ENCODE measurements at places on chromosomes 4 and X. TPM values are rescaled to one million over a fixed set of nuclear protein-coding genes. Genes with fewer than 3 reads are reported as not detected.
A peak's percentile ranks its signal among the peaks of the same experiment; 100 is the strongest.

DNA sequence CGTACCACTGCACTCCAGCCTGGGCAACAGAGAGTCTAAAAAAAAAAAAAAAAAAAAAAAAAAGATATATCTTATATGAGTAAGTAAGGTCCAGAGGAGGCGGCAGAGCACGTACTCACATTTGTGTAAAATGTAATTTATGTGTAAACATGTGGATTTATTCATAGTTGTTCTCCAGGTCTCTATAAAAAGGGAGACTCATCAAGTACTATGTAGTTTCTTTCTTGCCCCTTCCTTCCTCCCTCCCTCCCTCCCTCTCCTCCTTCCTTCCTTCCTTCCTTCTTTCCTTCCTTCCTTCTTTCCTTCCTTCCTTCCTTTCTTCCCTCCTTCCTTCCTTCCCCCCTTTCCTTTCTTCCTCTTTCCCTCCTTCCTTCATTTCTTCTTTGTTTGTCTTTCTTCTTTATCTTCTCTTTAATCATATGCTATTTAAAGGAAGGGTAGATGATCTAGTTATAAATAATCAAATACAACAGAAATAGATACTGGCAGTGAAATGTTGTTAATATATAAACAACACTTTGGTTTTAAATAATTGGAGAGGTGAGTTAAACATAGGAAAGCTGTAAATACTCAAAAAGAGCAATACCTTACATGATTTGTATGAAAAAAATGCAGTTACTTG, 344.8 kb downstream of the ANK2 start:
- H3K4me3 ChIP-seq = no peak overlapping the region
- no peaks in the 10 kb centered on the region for H3K36me3 ChIP-seq
- H3K4me1 ChIP-seq = peaks cover 12% of the 10 kb centered on the region
- no peaks in the 10 kb centered on the region for H3K27me3 ChIP-seq

DNA sequence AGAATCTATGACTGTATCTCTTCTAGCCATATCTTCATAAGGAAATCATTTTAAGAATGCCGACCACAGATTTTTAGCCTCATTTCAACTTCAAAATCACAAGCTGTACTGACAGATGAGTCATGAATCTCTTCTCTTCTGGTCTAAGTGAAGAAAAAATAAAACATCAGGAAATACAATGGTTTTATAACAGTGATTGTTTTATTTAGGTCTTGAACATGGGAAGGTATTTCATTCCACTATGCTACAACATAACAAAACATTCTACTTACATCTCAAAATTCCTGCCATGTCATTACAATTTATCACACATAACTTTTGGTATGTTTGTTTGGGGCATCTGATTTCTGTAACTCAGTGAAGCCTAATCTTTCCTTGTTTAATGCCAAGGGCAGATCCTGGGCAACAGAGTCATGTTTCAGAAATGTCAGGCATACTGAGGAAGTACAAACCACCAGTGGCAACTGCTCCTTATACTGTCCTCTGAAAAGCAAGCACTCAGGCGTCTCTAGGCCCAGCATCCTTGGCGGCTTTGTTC, 325.0 kb downstream of the PDHA2 start:
- H3K4me1 ChIP-seq = no peaks in the 10 kb centered on the region
- H3K36me3 ChIP-seq = no peaks in the 10 kb centered on the region
- no peak for DNase-seq
- H3K4me3 ChIP-seq = no peak overlapping the region

GRCh38 chr4:119204916-119205315, 7.6 kb upstream of the USP53 start:
- H3K27me3 ChIP-seq = no peaks in the 10 kb centered on the region
- H3K4me1 ChIP-seq = peaks cover 40% of the 10 kb centered on the region
- DNase-seq = no peak
- no peaks in the 10 kb centered on the region for H3K36me3 ChIP-seq

DNA sequence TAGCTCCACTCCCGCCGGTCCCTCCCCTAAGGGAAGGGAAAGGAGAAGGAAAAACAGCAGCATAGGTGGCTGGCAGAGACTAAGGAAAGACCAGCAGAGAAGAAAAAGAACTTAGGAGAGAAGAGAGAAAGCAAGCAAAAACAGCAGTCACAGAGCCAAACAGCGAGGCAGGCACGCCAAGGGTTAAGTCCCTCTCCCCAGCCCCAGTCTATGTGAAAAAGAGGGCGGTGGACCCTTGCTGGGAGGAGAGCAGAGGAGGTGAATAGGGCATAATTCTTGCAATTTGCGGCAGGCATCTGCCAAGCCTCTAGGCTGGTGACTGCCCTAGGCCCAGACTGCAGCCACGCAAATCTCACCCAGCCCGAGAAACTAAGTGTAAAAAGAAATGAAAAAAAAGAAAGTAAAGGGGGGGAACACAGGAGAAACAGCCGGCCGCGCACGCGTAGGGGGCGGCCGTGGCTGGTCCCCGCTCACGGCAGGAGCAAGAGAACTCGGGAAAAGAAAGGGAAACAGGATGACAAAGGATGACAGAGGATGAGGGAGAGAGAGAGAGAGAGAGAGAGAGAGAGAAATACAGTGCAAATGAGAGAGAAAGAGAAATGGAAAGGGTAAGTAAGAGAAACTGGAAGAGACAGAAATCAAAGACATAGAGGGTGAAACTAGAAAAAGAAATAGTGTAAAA, 48.6 kb downstream of the MAGEA9 start:
- H3K27ac ChIP-seq = peak overlapping the region; percentile 56
- no peak for DNase-seq
- H3K4me1 ChIP-seq = peaks cover 5% of the 10 kb centered on the region
- no peaks in the 10 kb centered on the region for H3K36me3 ChIP-seq
- H3K4me3 ChIP-seq = peak overlapping the region; percentile 36

GRCh38 chr4:100421361-100421978, 96.4 kb downstream of the EMCN start:
- no peak overlapping the region for H3K27ac ChIP-seq
- H3K36me3 ChIP-seq = no peaks in the 10 kb centered on the region
- DNase-seq = no peak
- no peaks in the 10 kb centered on the region for H3K27me3 ChIP-seq
- H3K4me1 ChIP-seq = no peaks in the 10 kb centered on the region
- H3K4me3 ChIP-seq = no peak overlapping the region

DNA sequence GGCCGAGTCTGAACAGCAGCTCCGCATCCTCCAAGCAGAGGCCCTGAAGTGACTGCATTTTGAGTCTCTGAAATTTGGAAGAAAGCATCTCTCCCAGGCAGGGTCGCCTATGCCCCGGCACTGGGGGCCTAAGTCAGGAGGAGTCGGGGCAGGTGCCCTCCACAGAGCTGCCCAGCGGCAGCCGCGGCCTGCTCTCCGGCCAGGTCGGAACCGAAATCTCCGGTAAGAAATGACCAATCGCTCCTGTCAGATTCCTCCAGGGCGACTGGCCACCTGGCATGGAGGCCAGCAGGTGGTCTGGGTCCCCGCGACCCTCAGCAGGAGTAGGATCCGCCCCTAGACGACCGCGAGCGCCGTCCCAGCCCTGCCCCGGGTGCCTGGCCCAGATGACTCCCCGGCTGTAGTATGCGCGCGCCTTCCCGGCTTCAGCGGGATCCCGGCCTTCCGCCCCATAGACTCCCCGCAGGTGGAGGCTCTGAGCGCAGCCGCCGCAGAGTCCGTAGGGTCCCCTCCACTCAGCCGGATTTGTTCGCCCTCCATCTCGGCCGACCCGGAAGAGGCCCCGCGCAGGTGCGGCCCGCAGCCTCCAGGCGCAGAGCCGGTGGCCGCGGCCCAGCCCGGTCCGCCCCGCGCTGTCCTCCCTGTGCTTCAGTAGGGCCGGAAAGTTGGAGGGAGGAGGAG, 1.5 kb downstream of the NKX1-1 start:
- no peaks in the 10 kb centered on the region for H3K27me3 ChIP-seq
- H3K4me1 ChIP-seq = peaks cover 66% of the 10 kb centered on the region
- H3K4me3 ChIP-seq = no peak overlapping the region
- H3K36me3 ChIP-seq = no peaks in the 10 kb centered on the region
- H3K27ac ChIP-seq = no peak overlapping the region

The PNMA3 gene
- 0.17 TPM for total RNA-seq

The SPACA5B gene
- not detected for total RNA-seq

The ZNF280C gene
- 3.6 TPM for total RNA-seq

Data from esophagus muscularis mucosa (tissue), 4 donors.